ENCODE measurements at places on chromosomes 2 and 18. TPM values are rescaled to one million over a fixed set of nuclear protein-coding genes. Genes with fewer than 3 reads are reported as not detected.

The CKAP2L gene
- total RNA-seq = 7.9 TPM

The ASB18 gene
- total RNA-seq = 0.50 TPM

The LINC00305 gene
- total RNA-seq = not detected

DNA sequence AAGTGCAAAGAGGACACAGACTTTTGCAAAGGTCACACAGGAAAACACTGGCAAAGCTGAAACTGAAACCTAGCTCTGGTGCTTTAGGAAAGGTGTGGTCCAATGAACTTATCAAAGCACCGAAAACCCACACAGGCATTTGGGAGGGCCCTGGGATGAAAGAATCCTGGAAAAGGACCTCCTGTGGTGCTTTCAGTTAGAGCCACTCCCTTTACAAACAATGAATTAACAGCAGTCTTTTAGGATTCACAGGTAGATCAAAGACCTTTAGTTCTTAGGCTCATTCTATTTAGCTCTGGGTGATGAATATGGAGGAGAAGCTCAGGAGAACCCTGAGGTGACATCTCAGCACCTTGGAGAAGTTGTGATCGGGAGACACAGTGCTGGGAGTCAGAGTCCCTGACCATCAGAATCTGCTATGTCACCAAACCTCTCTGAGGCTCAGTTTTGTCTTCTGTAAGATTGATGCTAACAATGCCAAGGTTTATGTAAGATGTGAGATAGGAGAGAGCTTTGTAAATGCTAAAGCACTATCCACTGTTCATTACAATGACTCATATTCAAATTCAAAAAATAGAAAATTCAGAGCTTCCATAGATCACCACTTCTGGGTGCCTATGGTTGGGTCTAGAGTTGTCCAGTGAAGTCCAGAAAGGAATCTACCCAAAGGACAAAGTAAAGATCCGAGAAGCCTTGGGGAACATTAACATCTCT lies 39.3 kb downstream of the VSNL1 start:
- H3K4me3 ChIP-seq = no peak overlapping the region
- DNase-seq = no peak
- H3K27me3 ChIP-seq = no peaks in the 10 kb centered on the region
- H3K4me1 ChIP-seq = no peaks in the 10 kb centered on the region

DNA sequence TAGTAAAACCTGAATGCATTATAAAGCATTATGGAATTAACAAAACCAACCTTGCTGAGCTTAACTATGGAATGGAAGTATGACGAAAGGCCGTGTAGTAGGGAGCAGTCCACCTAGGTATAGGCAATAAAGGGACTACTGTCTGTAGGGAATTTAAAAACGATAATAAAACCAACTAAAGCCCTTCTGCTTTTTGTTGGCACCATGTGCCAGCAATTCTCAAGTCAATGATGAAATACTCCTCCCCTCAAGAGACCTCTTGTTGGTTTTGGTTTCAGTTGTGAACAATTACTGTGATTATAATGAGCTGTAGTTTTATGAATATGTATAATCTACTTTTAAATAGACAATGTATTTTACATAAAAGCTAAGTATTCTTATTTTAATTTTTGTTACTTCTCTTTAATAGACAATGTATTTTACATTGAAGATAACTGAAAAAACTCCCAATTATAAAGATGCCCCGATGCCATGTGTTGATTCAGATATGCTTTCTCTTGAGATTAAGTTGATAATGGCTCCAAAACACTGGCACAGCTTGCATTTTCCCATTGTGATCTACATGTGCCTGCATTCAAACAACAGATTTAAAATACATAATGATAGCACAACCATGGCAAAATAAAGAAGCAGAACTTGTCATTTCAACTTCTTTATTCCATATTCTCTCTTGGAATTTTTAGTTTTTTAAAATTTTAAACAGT lies 55.5 kb upstream of the ZDBF2 start:
- no peak overlapping the region for H3K27ac ChIP-seq
- no peak overlapping the region for H3K4me3 ChIP-seq
- H3K4me1 ChIP-seq = peaks cover 9% of the 10 kb centered on the region
- H3K27me3 ChIP-seq = no peaks in the 10 kb centered on the region
- DNase-seq = peak; percentile 78

GRCh38 chr18:77121523-77121922 lies 11.1 kb downstream of the MBP start:
- peaks cover 3% of the 10 kb centered on the region for H3K4me1 ChIP-seq
- H3K27me3 ChIP-seq = no peaks in the 10 kb centered on the region
- H3K4me3 ChIP-seq = no peak overlapping the region
- H3K36me3 ChIP-seq = peaks cover 5% of the 10 kb centered on the region

DNA sequence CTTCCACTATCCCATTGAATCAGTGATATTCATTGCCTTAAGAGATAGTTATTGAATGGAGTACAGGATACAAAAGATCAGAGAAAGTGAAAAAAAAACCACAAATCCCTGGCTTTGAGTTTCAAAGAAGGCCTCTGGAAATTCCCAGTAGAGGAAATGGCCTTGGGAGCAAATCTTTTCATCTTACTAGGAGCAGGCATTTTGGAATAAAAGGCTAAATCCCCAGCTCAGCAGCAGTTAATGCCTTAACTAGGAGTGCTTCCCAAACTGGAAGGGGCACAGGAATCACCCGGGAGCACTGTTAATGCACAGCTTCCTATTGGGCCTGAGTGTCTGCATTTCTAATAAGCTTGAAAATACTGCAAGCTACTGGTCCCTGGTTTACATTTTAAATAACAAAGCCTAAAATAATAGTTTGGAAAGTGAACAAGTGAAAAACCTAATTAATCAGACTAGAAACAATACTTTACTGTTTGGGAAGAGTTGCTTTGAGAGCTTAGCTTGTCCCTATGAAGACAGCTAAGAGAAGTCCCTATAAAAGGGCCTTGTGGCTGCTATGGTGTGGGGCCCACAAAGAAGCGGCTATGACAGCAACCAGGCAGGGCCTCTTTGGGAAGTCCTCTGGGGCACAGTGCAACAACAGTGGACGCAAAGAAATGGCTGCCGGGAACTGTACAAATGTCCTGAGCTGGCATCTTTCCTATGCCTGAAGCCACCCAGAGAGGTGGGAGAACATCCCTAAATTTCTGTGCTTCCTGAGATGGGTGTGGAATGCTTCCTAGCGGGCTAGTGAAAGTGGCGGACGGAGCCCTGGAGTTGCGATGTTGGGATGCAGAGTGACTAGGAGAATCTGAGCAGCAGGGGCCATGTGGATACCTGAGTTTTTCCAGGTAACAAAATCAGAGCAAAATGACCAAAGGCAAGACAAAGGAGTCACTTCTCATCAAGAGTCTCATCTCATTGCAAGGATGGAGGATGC lies 117.1 kb upstream of the KLHL14 start:
- H3K27me3 ChIP-seq = no peaks in the 10 kb centered on the region
- no peaks in the 10 kb centered on the region for H3K36me3 ChIP-seq
- H3K4me1 ChIP-seq = peaks cover 4% of the 10 kb centered on the region
- H3K27ac ChIP-seq = no peak overlapping the region
- no peak overlapping the region for H3K4me3 ChIP-seq

DNA sequence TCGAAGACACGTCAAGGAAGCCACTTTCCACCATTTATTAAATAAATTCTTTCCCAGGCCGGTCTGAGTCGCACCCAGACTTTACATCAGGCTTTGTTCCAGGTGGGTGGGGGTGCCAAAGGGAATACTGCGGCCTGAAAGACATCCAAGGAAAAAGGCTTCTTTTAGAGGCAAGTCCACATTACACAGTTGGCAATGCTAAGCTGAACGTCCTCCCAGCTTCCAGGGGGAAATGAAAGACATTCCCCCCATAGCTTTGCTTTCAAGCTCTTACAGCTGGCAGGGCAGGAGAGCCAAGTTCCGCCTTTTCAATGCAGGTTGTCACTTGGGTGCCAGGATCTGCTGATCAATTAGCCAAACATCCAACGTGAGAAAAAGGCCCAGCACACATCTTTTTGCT lies 36.5 kb upstream of the PTPN4 start:
- peak overlapping the region; percentile 75 for H3K27ac ChIP-seq
- no peaks in the 10 kb centered on the region for H3K27me3 ChIP-seq
- no peak overlapping the region for H3K4me3 ChIP-seq
- H3K36me3 ChIP-seq = no peaks in the 10 kb centered on the region

The HOXD13 gene
- total RNA-seq = not detected

GRCh38 chr2:174180726-174181236 lies 67.6 kb downstream of the OLA1 start:
- no peaks in the 10 kb centered on the region for H3K27me3 ChIP-seq
- H3K36me3 ChIP-seq = no peaks in the 10 kb centered on the region
- H3K4me3 ChIP-seq = no peak overlapping the region
- DNase-seq = no peak
- no peak overlapping the region for H3K27ac ChIP-seq

The ZFAND2B gene
- total RNA-seq = 14.5 TPM

GRCh38 chr2:49002750-49003149 lies 151.6 kb downstream of the FSHR start:
- H3K27me3 ChIP-seq = no peaks in the 10 kb centered on the region
- no peak overlapping the region for H3K27ac ChIP-seq
- H3K4me3 ChIP-seq = no peak overlapping the region
- H3K36me3 ChIP-seq = no peaks in the 10 kb centered on the region
- H3K4me1 ChIP-seq = peaks cover 6% of the 10 kb centered on the region
- DNase-seq = no peak

The SRD5A2 gene
- 0.59 TPM for total RNA-seq

DNA sequence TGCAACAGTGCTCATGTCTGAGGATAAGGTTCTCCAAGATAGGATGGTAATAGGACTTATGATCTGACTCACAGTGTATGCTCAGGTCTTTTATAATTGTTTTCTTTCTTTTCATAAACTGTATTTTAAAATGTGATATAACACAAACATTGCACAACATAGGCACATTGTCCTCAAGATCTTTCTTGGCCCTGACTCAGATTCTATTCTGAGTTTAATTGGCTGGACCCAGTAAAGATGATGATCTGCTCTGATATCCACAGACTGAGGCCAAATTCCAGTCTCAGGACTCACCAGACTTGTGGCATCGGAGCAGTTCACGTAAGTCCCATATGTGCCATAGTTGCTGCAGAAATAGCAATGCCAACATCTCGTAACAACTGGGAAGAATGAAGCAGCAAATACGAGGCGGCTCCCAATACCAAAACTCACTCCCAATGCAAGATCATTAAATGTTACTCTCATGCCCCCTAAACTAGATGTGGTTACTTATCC lies 448.9 kb upstream of the SLC14A2 start:
- DNase-seq = no peak
- no peak overlapping the region for H3K4me3 ChIP-seq
- no peak overlapping the region for H3K27ac ChIP-seq

DNA sequence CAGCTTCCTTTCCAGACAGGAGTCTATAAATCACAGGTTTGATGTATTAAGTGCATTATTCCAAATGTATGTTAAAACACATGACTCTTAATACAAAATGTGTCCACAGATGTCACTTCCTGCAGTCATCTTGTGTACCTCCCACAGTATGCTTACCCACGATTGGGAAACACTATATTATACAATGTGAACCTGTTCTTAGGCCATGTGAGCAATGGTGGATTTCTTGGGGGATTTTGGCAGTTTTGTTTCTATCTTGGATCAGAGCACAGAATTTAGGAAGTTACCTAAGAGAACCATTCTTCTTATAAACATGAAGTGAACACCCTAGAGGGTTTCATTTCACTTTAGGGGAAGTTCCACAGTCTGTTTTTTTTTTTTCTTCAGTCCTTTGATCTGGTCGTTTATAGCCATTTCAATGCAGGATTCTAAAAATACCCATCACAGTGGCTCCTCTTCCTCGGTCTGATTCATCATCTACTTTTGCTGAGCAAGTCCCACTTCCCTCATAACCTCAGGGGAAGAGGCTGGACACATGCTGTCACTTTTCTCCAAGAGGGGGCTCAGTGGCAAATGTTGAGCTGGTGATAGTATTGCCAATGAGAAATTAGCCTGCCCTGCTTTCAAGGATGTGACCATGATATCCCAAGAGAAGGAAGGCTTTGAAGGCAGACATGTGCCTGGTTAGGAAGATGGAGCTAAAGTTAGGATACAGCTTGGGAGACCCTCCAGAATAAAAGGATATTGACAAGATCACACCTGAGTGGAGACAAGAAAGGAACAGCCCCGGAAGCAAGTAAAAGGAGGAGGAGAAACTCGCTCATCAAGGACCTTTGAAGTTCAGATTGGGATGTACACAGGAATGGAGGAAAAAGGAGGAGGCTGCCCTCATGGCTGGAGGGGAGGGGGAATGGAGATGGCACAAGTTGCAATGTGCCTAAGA lies 22.6 kb downstream of the PLEK start:
- H3K27me3 ChIP-seq = no peaks in the 10 kb centered on the region
- no peak overlapping the region for H3K27ac ChIP-seq
- peaks cover 11% of the 10 kb centered on the region for H3K4me1 ChIP-seq
- no peaks in the 10 kb centered on the region for H3K36me3 ChIP-seq

DNA sequence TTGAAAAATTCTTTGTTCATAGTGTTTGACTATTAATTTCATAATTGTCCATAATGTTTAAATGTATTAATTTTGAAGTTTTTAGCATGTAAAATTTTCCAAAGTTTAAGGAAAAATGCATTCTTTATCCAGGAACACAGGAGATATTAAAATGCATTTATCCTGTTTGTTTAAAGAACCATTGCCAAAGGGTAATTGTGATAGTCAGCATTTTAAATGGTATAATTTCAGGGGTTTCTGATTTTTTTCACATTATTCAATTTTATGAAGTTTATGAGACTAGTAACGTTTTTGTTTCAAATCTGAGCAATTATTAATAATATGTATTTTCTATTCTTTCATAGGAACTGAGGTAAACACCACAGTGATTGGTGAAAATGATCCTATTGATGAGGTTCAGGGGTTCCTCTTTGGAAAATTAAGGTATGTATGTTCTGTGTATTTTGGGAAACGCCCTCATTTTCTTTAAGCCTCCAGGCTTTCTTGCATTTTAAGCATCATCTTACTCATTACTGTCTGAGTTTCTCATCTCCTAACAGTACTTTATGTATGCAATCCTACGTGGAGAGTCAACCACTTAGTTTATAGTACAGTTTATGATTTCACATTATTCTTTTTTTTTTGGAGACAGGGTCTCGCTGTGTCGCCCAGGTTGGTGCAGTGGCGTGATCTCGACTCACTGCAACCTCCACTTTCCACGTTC lies 25.1 kb downstream of the UGGT1 start:
- no peak for DNase-seq
- H3K27me3 ChIP-seq = no peaks in the 10 kb centered on the region
- no peak overlapping the region for H3K4me3 ChIP-seq
- H3K4me1 ChIP-seq = no peaks in the 10 kb centered on the region
- peaks cover 29% of the 10 kb centered on the region for H3K36me3 ChIP-seq
- no peak overlapping the region for H3K27ac ChIP-seq

Data from spinal cord (tissue), 10 donors.